ENCODE measurements at places on chromosomes 3 and 15.

- DNase-seq: no peak
Observed at GRCh38 chr3:69379661-69380060, 6.2 kb downstream of the FRMD4B start.

DNA sequence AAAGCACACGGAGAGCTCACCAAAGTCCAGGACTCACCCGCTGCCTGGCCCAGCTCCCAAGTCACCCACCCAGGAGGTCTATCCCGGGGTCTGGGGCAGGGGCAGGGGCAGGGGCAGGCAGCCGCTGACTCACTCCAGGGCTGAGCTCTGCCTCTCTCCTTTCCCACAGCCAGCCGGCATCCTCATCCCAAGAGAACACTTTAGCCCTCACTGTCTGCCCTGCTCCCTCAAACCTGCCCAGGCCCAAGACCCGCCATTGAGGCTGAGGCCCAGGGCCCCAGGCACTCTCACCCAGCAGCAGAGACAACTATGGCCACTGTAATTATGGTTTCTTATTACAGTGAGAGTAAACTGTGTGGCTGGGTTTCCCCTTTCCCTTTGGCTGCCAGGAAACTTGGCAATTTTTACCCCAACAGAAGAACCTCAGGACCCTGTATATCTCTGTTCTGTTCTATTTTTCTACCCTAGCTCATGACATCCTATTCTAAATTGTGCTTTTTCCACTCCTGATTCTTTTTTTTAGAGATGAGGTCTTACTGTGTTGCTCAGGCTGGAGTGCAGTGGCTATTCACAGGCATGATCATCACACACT, 53.0 kb downstream of the IQSEC1 start:
- no peak for DNase-seq

DNA sequence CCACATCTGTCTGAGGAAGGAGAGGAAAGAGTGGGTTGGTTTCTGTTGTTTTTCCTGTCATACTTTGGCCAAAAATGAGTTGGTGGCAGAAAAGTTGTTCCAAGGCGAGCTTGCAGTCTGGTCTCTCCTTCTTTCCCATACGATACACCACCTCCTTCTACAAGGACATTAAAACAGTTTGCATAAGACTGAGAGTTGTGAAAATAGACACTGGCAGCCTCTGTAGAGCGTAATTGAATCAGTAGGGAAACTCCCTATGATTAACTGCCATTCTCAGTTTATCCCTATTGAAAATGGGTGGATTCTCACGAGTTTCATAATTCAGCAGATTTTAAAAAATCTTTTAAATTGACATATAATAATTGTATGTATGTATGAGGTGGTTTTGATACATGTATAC, 3.7 kb upstream of the LSG1 start:
- DNase-seq: no peak

- DNase-seq: no peak
Observed at GRCh38 chr3:86737517-86737916, 253.4 kb downstream of the VGLL3 start.

- DNase-seq: no peak
Observed at GRCh38 chr3:5181469-5182141, 5.9 kb upstream of the EDEM1 start.

GRCh38 chr15:85649372-85649771, 145.4 kb downstream of the KLHL25 start:
- DNase-seq: no peak

- no peak for DNase-seq
Observed at GRCh38 chr15:59674361-59674877, 14.7 kb downstream of the BNIP2 start.

GRCh38 chr15:49830391-49830790, 209.5 kb downstream of the DTWD1 start:
- no peak for DNase-seq

DNA sequence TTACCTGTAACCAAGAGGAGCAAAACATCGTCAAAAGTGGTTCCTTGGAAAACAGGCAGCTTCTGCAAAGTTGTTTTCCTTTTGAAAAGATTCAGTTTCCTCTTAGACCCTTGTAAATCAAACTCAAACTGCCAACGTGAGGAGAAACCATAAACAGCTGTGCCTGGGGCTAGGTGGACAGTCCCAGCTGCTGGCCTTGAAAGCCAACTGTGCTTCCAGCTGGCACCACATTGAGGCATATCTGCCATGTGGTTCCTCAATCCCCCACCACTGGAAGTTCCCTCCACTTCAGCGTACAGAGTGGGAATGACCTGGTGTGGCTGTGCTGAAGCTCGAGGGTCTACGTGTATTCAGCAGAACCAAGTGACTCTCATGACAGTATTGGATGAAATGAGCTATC, 40.9 kb downstream of the HRH1 start:
- DNase-seq: no peak

DNA sequence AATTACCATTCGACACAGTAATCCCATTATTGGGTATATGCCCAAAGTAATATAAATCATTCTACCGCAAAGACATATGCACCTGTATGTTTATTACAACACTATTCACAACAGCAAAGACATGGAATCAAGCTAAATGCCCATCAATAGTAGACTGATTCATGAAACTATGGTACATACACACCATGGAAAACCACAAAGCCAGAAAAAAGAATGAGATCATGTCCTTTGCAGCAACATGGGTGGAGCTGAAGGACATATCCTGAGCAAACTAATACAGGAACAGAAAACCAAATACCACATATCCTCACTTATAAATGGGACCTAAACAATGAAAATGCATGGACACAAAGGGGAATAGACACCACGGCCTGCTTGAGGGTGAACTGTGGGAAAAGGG, 11.1 kb upstream of the MCF2L2 start:
- DNase-seq: no peak

DNA sequence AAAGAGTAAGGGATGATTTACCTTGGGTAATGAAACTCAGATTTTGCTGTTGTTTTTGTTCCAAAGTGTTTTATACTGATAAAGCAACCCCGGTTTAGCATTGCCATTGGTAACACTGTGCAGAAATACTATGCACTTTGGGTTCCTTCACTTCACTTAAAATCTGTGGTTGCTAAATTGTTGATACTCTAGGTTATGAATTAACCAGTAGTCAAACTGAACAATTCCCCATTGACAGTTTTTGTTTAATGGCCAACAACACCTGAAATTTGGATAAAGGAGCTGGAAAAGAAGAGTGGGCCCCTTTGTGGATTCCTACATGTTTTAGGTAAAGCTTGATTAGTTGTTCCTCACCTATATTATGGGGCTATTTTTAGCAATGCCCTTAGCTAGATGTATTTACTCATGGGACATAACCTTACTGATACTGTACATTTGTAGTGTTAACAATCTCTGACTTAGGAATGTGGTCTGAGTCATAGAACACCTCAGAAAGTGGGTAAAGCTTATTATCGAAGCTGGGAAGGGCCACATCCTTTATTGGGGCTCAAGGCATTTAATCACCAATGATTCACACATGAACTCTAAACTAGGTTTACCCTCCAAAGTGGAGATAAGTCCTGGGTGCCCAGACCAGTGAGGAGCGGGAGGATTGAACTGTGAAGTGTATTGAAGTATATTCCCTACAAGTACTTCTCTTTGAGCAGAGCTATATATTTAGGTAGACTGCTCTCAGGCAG, 29.5 kb upstream of the THRB start:
- DNase-seq: no peak

- no peak for DNase-seq
Observed at GRCh38 chr3:189192725-189193124, 21.0 kb downstream of the TPRG1 start.

DNA sequence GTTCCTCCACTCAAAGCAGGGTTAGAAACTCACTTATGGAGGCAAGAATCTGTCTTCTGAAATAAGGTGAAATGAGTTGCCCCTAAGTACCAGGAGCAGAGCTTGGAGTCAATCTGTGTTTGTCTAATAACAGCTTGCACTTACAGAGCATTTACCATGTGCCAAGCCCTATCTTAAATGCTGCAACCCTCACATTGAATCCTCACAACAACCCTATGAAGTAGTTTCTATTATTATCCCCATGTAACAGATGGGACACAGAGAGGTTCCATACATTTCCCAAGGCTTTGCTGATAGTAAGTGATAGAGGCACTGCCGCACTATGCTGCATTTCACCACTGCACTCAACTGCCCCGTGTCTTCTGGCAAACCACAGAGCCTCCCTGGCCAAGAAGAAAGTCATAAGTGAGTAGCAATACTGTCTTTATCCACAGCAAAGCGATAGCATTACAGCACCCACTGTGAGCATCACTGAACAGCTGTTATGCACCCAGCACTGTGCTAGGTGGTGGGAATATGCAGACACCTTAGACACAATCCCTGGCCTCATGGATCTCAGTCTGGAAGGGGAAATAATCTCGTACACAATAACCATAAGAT, 141.5 kb downstream of the SSR3 start:
- no peak for DNase-seq

- no peak for DNase-seq
Observed at GRCh38 chr15:62145015-62145735, 19.9 kb downstream of the C2CD4B start.

- DNase-seq: no peak
Observed at GRCh38 chr15:48367483-48367882, 36.3 kb downstream of the DUT start.

DNA sequence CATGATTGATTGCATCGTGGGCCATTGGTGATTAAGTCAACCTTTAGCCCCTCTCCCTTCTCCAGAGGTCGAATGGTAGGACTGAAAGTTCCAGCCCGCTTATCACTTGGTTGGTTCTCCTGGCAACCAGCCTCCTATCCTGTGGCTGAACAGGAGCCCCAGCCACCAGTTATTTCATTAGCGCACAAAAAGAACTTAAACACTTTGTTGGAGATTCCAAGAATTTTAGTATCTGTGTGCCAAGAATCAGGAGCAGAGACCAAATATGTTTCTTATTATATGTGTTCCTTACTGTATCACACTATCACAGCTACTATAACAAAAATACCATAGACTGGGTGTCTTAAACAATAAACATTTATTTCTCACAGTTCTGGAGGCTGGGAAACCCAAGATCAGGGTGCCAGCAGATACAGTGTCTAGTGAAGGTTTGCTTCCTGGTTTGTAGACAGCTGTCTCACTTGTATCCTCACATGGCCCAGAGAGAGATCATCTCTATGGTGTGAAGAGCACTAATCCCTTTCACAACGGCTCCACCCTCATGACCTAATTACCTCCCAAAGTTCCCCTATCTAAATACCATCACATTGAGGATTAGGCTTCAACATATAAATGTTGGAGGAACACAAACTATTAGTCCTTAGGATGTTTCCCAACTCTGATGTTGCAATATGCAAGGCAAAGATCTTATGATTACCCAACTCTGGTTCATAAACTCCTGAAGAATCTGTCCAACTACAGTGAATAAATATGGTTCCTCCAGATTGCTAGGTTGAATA, 30.5 kb upstream of the APH1B start:
- no peak for DNase-seq

DNA sequence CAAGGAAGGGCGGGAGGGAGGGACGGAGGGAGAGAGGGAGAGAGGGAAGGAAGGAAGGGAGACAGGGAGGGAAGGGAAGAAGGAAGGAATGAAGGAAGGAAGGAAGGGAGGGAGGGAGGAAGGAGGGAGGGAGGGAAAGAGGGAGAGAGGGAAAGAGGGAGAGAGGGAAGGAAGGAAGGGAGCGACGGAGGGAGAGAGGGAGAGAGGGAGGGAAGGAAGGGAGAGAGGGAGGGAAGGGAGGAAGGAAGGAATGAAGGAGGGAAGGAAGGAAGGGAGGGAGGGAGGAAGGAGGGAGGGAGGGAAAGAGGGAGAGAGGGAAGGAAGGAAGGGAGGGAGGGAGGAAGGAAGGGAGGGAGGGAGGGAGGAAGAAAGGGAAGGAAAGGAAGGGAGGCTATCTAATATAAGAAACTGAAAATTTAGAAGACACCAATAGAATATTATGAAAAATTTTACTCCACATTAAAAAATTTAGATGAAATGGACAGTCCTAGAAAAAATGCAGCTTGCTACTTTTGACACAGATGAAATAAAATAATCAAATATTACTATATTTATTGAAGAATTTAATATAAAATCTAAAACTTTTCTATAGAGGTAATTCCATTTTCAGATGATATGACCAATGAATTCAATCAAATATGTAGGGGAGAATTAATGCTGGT, 280.3 kb upstream of the SLITRK3 start:
- no peak for DNase-seq

GRCh38 chr15:43441316-43441715, 51.6 kb downstream of the TP53BP1 start:
- DNase-seq: no peak

DNA sequence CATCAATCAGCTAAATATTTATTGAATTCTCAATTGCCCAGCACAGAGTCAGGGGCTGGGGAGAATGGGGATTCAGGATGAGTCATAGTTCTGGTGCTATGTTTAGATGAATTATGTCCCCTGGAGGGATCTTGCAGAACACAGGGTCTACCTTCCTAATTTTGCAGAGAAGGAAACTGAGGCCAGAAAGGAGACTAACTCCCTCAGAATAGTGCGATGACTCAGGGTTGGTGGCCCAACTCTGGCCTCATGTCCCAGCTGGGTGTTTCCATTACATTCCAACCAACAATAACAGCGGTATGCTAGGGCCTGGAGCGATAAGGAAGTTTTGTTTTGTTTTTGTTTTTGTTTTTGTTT, 270.9 kb downstream of the TLE3 start:
- DNase-seq: no peak

- no peak for DNase-seq
Observed at GRCh38 chr3:133783762-133784161, 21.9 kb upstream of the SRPRB start.

DNA sequence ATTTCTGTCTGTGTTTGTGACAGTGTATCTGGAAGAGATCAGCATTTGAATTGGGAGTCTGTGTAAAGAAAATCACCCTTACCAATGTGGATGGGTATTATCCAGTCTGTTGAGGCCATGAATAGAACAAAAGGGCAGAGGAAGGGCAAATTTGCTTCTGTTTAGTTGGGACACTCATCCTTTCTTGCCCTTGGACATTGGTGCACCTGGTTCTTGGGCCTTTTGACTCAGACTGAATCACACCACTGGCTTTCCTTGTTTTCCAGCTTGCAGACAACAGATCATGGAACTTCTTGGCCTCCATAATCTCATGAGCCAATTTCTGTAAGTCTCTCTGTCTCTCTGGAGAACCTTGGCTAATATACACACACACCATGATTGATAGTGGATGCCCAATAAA, 164.4 kb upstream of the SGO1 start:
- DNase-seq: no peak

DNA sequence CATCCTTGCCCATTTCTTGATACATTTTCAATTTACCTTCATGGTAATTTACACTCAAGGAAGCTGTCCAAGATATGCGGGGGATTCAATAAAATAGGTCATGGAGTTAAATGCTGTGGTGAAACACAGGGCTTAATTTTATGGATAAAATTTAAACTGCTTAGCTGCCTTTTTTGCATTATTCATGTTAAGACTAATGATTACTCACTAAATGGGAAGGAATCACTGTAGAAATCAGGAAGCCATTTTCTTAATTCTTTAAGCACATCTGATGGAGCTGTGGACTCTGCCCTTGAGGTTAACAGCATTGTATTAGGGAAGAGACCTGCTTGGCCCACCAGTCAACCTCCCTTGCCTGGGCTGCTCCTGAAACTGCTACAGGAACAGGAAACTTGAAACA, 62.5 kb upstream of the RBP1 start:
- DNase-seq: no peak

GRCh38 chr15:43969802-43970375, 143.1 kb downstream of the WDR76 start:
- no peak for DNase-seq

Data from activated CD4-positive, alpha-beta T cell treated with anti-CD3 and anti-CD28 coated beads for 1 hour (primary cell).